ENCODE measurements at places on chromosomes 2 and 18. TPM values are rescaled to one million over a fixed set of nuclear protein-coding genes. Genes with fewer than 3 reads are reported as not detected.

GRCh38 chr2:6140509-6140908 lies 448.3 kb downstream of the SOX11 start:
- DNase-seq, result no peak

- no peak for DNase-seq
Measured at GRCh38 chr2:157480182-157480961, 36.5 kb upstream of the CYTIP start.

DNA sequence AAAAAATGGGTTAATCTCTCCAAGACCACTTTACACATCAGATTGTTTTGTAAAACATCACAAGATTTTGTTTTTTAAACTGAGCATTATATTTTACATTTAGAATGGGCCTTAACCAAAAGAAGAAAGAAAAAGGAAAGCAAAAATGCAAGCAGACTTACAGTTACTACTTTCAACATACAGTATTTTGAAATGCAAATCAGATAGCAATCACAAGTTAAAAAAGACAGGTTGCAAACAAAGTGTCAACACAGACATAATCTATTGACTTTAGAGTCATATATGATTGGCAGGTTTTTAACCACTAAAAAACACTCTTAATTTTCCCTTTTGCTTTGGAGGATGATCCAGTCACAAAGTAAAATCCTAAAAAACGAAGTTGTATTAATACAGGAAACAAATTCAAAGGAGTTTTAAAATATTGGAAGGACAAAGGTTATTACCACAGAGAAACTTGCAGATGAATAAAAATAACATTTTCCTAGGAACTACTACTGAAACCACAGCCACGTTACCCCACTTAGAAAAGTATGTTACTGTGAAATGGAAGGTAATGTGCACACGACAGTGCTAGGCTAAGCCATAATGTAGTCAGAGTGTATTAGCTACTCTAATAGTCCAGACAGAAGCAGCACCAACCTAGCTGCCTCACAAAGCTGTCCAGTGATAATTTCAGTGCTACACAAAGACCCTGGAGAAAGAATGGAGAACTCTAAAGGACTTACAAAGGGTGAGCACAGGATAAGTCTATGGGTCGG lies 22.9 kb downstream of the DARS1 start:
- no peak for DNase-seq

- DNase-seq, result no peak
Measured at GRCh38 chr2:107094450-107094986, 208.6 kb upstream of the ST6GAL2 start.

GRCh38 chr2:237055386-237056100 lies 30.1 kb upstream of the COPS8 start:
- peak; percentile 56 for DNase-seq

DNA sequence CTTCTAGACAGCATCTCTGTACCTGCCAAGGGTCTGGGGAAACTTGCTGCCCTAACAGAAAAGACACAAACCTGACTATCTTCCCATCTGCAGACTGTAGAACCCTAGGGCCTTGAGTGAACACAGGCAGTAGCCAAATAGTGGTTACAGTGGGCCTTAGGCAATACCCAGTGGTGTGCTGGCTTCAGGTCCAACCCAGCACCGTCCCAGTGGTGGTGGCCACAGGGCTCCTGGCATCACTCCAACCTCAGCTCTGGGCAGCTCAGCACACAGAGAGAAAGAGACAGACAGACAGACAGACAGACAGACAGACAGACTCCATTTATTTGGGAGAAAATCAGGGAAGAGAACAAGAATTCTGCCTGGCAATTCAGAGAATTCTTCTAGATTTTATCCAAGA lies 29.3 kb upstream of the UPP2 start:
- no peak for DNase-seq

GRCh38 chr18:61466736-61467135 lies 133.5 kb downstream of the CDH20 start:
- no peak for DNase-seq

DNA sequence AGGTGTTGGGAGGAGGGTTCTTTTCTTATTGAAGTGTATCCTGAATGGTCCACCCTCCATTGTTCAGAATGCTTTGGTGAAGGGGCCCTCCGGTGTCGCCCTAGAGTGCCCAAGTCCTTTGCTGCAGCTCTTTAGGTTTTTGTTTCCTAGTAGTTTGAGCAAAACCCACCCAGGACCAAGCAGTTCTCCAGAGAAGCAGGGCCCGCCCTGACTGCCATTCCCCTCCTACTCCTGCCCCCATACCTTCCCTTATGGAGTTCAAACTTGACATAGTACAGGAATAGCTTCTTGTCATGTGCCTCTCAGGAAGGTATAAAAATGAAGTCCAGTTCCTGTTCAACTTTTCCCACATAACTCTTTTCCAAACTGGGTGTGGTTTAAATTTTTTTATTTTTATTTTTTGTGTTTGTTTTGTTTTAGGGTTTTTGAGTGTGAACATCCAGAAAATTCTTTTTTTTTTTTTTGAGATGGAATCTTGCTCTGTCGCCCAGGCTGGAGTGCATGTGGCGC lies 5.6 kb downstream of the MERTK start:
- no peak for DNase-seq

- no peak for DNase-seq
Measured at GRCh38 chr2:204663816-204664425, 118.6 kb downstream of the PARD3B start.

GRCh38 chr2:219663116-219663762 lies 35.8 kb downstream of the SLC4A3 start:
- DNase-seq, result no peak

- DNase-seq, result no peak
Measured at GRCh38 chr2:10526281-10527000, 78.3 kb upstream of the ODC1 start.

- DNase-seq, result no peak
Measured at GRCh38 chr2:187397886-187398285, 50.2 kb downstream of the CALCRL start.

GRCh38 chr2:235733761-235734160 lies 239.9 kb downstream of the AGAP1 start:
- no peak for DNase-seq

GRCh38 chr2:188676010-188676400 lies 298.2 kb upstream of the COL3A1 start:
- no peak for DNase-seq

DNA sequence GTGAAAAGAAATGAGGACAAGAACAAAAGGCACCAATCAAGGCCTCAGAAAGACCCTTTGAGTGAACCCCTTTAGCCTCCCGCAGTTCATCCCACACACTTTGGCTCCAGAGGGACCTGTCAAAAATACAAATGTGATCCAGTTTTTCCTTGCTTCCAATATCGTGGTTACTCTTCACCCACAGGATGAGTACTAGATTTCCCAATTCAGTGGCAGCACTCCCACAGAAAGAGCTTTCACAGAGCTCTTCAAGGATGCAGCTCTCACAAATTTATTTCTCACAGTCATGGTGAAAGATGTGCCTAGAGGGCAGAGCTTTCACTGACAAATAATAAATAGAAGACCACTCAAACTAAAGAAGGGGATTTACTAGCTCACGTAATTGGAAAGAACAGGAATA lies 3.0 kb upstream of the GFPT1 start:
- no peak for DNase-seq

DNA sequence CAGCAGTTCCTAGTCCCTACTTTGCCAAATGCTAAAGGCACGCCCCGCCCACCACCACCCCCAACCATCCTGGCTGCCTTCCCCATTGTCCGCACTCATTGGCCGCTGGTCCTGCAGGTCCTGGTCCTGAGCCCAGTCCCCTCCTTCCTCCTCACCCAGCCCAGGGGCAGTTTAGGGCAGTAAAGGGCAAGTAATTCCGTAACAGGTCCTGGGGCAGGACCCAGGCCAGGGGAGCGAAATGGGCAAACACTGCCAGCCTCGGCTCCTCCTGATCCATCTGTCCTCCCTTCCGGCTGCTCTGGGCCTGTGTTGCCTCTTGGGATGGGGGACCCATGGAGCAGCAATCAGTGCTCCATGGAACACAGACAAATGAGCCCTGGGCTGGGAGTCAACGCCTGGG lies 6.1 kb downstream of the ADCY3 start:
- DNase-seq, result no peak

DNA sequence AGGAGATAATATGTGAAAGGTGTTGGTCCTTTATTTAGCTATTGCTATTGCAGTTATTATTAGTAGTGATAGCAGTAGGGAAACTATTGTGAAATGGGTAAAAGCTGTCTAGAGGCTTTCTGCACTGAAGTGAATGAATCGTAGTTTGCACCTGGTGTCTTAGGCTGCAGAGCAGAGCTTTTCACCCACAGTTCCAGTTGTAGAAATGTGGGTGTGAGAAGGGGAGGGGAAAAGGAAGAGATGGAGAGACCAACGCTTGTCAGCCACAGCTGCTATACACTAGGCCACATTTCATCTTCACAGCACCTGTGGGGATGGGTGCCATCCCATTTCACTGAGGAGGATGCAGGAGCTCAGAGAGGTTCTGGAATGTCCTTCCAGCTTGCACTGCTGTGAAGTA lies 50.0 kb downstream of the TRPM8 start:
- no peak for DNase-seq

DNA sequence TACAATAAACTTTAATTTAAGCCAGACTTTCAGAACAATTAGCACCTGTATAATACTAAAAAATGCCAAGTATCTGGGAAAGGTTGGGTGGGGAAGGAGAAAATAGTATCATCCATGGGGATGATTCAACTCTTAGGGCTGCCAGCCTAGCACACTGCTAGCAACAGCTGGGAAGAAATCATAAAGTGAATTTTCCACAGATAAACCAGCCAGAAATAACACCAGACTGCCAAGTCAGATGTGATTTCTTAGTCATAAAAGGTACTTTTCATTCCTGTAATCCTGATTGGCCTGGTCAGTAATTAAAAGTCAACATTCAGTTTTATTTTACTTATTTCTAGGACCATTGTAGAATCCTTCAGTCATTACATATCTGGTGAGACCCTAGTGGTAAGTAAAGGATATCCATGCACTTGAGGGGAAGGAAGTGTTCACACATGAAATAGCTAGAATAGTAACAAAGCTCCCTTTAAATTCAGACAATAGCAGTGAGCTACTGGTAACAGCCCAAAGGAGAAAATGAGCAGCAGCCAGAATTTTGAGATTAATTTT lies 59.4 kb downstream of the LIMS1 start:
- no peak for DNase-seq

DNA sequence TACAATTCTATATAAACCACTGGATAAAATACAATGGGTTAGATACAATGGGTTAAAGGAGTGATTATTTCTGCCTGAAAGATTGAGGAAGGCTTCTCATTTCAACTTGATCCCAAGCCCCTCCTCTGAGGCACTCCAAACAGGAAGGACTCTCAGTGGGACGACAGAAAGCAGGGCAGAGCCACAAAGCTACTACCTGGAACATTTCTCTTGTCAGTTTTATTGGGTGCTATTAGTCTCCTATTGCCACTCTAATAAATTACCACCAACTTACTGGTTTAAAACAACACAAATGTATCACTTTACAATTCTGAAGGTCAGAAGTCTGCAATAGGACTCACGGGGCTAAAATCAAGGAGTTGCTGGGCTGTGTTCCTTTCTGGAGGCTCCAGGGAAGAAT lies 146.7 kb downstream of the MREG start:
- DNase-seq, result no peak

GRCh38 chr2:205872716-205873115 lies 190.4 kb downstream of the NRP2 start:
- DNase-seq, result no peak

NT5DC4 gene
- not detected for polyA plus RNA-seq

SCN2A gene
- 0.11 TPM for polyA plus RNA-seq

NCL gene
- polyA plus RNA-seq, result 727 TPM

RFTN2 gene
- 39.4 TPM for polyA plus RNA-seq

SESTD1 gene
- polyA plus RNA-seq, result 37.3 TPM

TEX44 gene
- polyA plus RNA-seq, result not detected

DSG2 gene
- polyA plus RNA-seq, result 9.3 TPM

DHRS9 gene
- polyA plus RNA-seq, result 0.24 TPM

ZNF513 gene
- polyA plus RNA-seq, result 11.4 TPM

RETSAT gene
- polyA plus RNA-seq, result 14.7 TPM

UGT1A6 gene
- not detected for polyA plus RNA-seq

ANKRD62 gene
- polyA plus RNA-seq, result not detected

ANKRD29 gene
- polyA plus RNA-seq, result 5.7 TPM

TMEM198 gene
- polyA plus RNA-seq, result 2.9 TPM

SGPP2 gene
- 2.2 TPM for polyA plus RNA-seq

NDC80 gene
- polyA plus RNA-seq, result 11.8 TPM

Measured in muscle of arm (tissue), 14 donors.